ENCODE measurements at places on chromosomes 2 and 18.

DNA sequence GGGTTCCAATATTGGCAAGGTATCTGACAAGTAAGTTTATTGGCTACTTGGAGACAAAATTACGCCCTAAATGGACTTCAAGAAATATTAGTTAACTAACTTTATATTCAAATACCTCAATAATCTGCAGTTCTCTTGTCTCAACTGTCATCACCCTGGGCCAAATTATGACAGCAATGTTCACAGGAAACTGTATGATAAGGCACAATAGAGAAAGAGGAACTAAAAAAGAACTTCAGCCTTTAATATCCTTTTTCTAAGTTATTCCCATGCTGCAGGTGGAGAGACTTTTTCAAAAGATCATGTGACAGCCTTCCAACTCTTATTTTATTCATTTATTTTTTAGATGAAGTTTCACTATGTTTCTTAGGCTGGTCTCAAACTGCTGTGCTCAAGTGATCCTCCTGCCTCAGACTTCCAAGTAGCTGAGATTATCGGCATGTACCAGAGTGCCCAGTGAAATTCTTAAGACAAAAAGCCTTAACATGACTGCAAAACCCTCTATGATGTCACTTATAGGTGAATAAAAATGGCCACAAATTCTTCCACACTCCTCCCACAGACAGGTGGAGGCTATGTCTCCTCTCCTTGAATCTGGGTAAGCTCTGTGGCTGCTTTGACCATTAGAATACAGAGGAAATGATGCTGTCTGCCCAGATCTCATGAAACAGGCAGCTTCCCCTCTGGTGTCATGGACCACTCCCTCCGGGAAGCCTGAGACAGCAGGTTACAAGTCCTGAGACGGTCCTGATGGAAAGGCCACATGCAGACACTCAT lies 211.0 kb downstream of the TGIF1 start:
- peak; percentile 47 for DNase-seq

- peak; percentile 63 for DNase-seq
Observed at GRCh38 chr18:39571511-39571910, 2005.9 kb upstream of the CELF4 start.

- DNase-seq = peak; percentile 49
Observed at GRCh38 chr2:187138265-187138664, 289.3 kb upstream of the ZSWIM2 start.

DNA sequence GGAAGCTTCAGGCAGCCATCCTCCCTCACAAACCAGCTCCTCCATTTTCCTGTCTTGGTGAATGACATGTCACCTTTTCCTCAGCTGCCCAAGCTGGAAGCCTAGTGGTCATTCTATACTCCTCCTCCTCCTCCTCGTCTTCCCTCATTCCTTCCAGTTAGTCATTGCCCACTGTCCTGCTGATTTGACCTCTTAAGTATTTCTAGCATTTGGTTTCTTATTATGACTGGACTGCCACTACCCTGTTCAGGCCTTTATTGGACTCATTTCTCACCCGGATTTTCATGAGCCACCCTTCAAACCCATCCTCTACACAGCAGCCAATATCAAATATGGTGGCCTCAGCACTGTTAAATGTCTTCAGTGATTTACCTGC lies 21.9 kb upstream of the MGAT5 start:
- no peak for DNase-seq

DNA sequence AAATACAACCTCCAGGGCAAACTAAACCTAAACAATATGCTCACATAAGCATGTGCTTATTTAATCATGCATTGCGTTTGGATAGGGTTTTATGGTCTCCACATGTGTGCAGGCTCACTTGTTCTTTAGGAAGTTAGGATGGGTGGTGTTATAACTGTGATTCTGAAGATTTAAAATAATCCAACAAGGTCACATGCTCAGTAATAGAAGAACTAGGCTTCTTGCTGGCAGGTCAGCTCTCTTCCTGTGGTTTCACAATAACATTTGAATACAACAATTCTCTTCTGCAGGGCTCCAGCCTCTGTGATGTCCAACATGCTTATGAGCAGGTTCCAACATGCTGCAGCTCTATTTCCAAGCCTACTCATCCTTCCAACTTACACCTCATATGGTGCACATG lies 84.0 kb downstream of the MYL12B start:
- DNase-seq = no peak

DNA sequence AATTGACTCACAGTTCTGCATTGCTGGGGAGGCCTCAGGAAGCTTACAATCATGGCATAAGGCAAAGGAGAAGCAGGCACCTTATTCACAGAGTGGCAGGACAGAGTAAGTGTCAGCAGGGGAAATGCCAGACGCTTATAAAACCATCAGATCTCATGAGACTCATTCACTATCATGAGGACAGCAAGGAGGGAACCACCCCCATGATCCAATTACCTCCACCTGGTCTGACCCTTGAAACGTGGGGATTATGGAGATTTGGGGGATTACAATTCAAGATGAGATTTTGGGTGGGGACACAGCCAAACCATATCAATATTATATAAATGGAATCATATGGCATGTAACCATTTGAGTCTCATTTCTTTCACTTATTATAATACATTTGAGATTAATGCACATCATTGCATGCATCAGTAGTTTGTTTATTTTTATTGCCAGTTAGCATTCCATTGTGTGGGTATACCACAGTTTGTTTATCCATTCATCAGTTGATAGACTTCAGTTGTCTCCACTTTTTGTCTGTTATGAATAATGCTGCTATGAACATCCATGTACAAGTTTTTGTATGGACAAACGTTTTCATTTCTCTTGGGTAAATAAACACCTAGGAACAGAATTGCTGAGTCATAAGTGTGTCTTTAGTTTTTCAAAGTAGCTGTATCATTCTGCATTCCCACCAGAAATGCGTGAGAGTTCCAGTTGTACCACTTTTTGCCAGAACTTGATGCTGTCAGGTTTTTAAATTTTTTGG lies 5.8 kb upstream of the SRBD1 start:
- no peak for DNase-seq

- DNase-seq = no peak
Observed at GRCh38 chr18:79384151-79384807, 11.5 kb upstream of the NFATC1 start.

DNA sequence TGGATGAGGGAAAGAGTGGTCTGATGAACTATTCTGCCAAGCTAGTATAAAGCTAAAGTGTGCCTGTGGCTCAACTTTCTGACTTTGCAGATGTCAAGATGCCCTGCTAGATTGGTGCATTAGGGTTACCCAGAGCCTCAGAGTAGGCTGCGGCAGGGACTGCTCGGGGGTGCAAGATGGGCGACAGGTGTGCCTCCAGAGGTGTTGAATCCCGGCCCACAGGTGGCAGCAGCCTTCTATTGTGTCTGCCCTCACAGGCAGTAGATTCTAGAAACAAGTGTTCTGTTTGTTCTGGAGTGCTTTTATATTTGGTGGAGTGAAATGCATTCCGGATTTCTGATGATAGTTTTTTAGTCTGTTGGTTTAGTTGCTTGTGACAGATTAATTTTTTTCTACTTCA lies 131.6 kb upstream of the IL1R2 start:
- DNase-seq = no peak

DNA sequence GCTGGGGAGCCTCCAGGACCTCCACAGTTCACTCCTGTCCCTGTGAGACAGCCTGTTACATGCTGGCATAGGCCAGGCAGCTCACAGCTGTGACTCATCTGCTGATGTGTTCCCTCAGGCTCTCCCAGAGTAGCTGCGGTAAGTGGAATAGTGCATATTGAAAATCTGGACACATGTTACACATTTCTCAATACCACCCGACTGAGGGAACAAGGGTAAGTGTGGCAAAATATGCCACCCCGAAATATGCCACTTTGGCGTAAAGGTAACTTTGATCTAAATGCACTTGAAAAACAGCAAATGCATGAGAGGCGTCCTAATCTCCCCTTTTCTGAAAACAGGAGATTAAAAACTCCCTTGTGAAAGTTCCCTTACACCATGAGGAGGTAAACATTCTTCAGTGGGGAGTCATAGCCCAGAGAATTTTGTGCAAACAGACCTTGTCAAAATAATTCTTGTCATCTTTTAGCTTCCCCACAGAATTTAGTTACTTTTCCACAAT lies 557.9 kb downstream of the CCDC85A start:
- no peak for DNase-seq

DNA sequence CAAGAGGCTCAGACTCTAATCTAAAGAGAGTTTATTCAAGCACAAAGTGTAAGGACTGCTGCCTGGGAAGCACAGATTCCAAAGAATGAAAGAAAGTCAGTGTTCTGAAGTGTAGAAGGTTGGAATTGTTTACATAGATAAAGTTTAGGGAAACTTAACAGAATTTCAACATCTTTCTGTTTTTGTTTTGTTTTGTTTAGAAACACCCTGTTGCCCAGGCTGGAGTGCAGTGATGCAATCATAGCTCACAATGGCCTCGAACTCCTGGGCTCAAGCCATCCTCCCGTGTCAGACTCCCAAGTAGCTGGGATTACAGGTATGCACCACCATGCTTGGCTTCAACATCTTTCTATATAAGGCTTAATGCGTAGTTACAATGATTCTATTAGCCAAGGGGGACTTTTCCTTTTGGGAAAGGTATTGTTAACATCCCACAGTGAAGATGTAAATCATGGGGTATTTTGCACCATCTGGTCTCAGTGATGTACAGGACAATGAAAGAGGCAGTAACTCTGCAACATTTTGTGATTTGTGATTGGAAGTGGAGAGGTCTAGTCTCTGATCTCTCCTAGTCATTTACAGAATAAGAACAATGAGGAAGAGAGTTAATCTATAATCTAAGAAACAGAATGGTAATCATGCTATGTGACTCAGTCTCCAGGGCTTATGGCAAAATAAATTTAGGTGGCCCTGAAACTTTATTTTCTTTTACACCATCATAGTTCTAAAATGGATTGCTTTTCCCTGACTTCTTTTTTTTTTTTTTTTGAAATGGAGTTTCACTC lies 45.6 kb upstream of the MSH6 start:
- no peak for DNase-seq

DNA sequence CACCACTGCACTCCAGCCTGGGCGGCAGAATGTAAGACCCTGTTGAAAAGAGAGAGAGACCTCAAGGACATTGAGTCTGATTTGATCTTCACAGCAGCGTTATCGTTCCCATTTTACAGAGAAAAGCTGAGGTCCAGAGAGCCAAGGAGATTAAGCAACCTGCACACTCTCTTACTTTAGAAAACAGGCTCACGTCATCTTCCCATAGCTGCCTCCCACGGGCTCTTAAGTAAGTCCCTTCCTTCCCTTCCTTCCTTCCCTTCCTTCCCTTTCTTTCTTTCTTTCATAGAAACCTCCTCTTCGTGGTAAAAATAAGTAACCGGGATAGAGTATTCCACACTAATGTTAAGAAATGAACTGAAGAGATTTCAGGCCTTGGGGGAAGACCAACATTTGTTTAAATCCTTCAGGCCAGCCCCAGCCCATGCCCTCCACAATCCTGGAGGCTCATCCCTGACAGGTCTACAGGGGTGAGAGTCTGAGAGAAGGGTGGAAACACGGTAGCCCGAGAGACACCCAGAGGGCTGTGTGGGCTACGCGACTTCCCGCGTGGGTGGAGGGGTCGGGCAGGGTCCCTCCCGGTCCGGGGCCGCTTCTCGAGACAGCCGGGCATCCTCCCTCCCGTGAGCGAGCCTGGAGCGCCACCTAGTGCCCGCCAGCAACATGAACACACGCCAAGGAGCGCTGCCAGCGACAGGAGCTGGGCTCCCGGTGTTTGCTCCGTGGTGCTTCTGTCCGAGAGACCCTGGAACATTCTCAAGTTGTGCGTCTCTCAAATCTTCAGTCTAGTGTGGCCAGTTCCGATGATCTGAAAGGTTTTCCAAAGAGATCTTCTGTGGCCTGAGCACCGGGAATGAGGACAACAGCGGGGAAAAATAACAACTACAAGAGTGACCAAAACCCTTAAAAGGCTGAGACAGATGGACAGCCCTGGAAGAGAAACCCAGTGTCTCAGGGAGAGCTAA lies 160.3 kb downstream of the INO80D start:
- DNase-seq = peak; percentile 89

DNA sequence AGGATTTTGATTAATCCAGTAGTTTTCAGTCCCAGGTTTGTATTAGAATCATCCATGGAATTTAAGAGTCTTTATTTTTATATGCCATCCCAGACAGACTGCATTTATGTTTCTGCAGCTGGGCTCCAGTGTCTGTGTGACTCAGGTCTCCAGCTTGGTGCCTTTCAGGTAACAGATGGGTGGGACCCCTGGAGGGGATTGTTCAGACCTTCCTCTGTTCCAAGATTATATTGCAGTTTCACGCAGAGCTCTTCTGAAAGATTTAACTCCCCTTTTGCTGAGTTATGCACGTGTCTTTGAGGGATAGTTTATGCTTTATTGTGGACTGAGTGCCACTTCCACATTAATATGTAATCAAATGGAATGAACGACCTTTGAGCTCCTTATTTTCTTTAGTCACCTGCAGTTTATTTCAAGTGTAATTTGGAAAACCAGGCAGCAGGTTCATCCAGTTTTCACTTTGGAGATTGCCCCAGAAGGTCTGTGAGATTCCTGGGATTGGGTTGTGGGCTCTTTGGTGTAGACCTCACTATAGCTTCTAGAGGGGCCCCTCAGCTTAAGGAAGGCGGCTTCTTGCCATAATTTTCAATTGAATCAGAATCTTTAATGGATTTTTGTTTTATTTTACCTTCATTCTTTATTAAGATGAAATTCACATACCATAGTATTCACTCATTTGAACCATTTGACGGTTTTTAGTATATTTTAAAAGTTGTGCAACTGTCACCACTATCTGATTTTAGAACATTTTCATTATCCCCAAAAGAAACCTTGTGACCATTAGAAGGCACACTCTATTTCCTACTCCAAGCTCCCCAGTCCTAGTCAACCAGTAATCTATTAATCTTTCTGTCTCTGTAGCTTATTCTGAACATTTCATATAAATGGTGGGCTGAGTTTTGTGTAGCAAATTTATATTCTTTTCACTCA lies 135.0 kb downstream of the WDSUB1 start:
- no peak for DNase-seq

GRCh38 chr18:29003194-29003593 lies 826.3 kb upstream of the CDH2 start:
- no peak for DNase-seq

- DNase-seq = no peak
Observed at GRCh38 chr2:18926631-18927524, 337.5 kb upstream of the NT5C1B start.

GRCh38 chr2:35220461-35220860 lies 1135.1 kb upstream of the CRIM1 start:
- no peak for DNase-seq

GRCh38 chr18:6994056-6994770 lies 123.4 kb downstream of the LAMA1 start:
- DNase-seq = no peak

GRCh38 chr2:65607662-65608305 lies 175.4 kb upstream of the SPRED2 start:
- no peak for DNase-seq

DNA sequence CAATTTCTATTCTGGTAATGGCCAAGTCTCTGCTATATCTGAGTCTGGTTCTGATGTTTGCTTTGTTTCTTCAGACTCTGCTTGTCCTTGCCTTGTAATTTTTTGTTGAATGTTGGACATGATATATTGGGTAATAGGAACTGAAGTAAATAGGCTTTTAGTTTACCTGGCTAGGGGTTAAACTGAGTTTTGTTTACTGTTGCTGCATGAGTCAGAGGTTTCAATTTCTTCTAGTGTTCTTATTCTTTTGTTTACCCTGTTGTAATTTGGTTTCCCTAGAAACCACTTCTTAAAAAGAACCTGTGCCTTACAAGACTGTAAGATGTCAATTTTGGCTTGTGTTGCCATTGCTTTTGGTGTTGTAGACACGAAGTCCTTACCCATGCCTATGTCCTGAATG lies 285.0 kb upstream of the KCNH7 start:
- no peak for DNase-seq

GRCh38 chr2:16700551-16701259 lies 35.1 kb upstream of the CYRIA start:
- no peak for DNase-seq

- DNase-seq = peak; percentile 59
Observed at GRCh38 chr2:181431674-181432073, 25.5 kb upstream of the ITGA4 start.

Measured in Karpas-422 (cell line).